ENCODE measurements at places on chromosomes 3 and 15.

DNA sequence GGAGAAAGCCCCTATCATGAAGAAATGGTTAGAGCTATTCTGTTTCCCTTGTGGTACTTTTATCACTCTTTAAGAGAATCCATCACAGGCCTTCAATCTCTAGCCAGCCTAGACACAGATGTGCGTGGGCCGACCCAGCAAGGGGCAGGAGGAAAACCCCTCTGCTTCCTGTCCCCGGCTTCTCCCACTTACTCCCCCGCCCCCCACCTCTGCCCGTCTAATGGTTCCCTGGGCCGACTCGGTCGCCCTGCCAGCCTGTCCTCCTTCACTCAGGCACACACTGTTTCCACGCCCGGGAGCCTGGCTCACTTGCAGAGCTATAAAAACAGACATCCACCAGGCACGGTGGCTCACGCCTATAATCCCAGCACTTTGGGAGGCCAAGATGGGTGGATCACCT lies 58.3 kb upstream of the TFRC start:
- peak; percentile 35 for DNase-seq

DNA sequence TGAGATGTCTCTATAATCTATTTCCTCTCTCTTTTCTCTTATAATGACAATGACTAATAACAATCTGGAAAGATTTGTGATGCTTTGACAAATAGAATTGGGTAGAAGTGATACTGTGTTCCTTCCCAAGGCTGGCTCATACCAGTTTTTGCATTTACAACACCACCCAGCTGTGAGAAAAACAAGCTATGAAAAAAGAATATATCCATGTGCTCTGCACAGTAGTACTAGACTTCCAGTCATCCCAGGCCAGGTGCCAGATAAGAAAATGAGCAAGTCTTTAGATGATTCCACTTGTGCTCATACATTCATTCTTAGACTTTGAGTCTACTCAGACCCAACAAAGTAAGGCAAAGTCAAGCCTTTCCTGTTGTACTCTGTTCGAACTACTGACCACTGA lies 350.2 kb upstream of the POU1F1 start:
- no peak for DNase-seq

DNA sequence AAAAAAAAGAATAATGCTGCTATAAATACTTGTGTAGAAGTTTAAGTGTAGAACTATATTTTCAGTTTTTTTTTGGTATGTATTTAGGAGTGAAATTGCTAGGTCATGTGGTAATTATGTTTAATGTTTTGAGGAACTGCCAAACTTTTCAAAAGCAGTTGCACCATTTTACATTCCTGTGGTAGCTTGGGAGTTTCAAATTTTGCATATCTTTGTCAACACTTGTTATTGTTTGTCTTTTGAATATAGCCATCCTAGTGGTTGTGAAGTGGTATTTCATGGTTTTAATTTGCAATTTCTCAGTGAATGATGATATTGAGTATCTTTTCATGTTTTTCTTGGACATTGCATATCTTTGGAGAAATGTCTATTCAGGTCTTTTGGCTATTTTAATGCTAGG lies 30.4 kb downstream of the SKIL start:
- no peak for DNase-seq

DNA sequence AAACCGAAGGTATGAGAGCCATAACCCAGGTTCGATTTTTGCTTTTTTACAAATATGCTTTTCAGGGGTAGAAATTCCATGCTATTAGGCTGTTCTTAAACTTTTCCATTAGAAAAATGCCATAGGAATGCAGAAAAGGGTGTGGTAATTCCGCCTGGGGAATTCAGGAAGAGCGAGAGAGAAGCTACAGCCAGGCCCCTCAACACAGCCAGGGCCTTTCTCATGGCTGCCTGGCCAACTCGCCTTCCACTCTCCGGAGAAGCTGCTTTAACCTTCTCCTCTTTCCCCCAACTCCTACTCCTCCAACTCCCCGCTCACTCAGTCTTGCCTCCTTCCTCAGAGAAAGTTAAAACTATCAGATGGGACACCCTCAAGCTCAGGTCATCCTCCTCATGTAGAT lies 9.1 kb upstream of the TICRR start:
- DNase-seq: no peak

DNA sequence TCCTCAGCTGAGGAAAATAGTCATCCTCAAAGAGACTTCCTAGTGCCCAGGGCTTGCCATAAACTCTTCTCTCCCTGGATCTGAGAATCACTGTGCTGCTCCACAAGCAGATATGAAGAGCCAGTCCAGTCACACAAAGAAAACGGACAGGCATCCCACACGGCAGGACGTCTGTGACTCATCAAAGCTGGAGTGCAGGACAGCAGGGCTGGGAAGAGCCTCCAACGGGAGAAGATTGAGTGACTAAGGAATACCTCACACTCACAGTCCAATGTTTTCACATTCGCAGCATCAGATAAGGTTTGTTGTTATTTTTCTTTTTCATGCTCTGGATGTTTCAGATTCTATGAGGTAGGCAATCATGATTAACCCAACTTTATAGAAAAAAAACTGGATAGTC lies 57.8 kb downstream of the NEK10 start:
- DNase-seq: no peak

DNA sequence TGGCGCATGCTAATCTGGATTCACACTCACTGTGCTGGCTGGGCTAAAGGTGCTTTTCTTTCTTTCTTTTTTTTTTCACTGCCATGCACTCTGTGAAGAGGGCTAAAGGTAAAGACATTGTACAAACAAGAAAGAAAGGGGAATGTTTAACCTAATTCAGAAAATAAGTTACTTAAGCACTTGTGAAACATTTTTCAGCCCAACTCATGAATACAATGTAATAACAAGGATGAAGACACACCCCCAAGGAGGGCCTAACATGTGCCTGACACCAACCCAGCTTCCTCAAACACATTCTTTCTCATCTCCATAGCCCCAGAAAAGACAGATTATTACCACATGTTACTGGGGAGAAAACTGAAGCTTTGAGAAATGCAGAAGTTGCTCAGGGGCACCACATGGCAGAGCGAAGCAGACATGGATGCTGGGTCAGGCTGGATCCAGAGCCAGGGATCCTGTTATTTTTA lies 5.7 kb downstream of the STIMATE start:
- DNase-seq: no peak

GRCh38 chr15:70514251-70514650 lies 249.1 kb downstream of the UACA start:
- no peak for DNase-seq

- DNase-seq: no peak
Measured at GRCh38 chr3:157145606-157146322, 14.2 kb downstream of the CCNL1 start.

GRCh38 chr15:98881526-98882520 lies 125.8 kb downstream of the PGPEP1L start:
- no peak for DNase-seq
